ENCODE measurements at places on chromosomes 13 and 19. TPM values are rescaled to one million over a fixed set of nuclear protein-coding genes. Genes with fewer than 3 reads are reported as not detected.

PEG3 gene
- polyA plus RNA-seq, result not detected

PCID2 gene
- polyA plus RNA-seq, result 39.9 TPM

ZNF181 gene
- polyA plus RNA-seq, result 14.2 TPM

KASH5 gene
- 0.17 TPM for polyA plus RNA-seq

CACNA1A gene
- polyA plus RNA-seq, result 0.27 TPM

DNA sequence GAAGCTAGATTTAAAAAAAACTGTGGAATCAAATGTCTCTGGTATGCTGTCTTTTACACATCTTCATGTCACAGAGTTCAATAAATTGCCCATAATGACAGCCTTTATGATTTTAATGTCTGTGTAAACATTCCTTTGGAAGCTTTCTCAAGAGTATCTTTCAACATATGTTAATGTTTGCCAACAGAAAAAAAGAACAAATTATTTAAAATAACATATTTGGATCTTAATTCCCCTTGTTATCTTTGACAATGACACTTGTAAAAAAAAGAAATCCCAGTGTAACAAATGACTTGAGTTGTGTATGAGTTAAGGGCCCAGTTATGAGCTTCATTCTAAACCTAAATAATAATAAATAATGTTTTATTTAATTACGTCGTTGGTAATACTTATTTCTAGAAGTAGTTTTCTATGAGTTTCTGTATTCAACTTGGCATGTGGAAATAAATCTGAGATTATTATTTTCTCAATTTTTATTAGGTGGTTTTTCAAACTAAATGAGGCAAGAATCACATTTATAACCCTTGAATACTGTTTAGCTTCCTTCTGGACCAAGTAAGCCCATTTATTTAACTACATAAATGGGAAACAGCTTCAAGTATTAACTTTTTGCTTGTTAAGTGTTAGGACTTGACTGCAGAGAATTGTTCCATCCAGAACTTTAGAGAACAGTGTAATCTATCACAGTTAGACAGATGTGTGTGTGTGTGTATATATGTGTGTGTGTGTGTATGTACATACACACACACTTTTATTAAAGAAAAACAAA lies 182.1 kb downstream of the POSTN start:
- no peak for DNase-seq

- no peak for DNase-seq
Observed at GRCh38 chr13:71813187-71813586, 53.8 kb downstream of the DACH1 start.

DNA sequence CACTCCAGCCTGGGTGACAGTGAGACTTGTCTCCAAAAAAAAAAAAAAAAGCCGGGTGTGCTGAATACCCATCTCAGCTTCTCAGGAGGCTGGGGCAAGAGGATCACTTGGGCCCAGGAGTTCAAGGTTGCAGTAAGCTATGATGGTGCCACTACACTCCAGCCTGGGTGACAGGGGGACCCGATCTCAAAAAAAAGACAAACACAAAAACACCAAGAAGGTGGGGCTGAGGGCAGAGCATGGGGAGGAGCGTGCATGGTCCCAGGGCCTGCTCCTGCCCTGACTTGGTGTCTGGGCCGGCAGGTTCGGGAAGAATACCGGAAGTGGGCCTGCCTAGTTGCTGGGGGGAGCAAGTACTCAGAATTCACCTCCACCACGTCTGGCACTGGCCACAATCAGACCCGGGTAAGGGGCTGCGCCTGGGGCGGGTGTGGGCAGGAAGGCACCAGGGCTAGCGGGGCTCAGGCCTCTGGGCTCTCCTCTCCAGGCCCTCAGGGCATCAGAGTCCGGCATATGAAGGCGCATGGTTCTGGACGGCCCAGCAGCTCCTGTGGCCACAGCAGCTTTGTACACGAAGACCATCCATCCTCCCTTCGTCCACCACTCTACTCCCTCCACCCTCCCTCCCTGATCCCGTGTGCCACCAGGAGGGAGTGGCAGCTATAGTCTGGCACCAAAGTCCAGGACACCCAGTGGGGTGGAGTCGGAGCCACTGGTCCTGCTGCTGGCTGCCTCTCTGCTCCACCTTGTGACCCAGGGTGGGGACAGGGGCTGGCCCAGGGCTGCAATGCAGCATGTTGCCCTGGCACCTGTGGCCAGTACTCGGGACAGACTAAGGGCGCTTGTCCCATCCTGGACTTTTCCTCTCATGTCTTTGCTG lies 11.3 kb downstream of the DDX39A start:
- DNase-seq, result no peak

PLPPR3 gene
- 4.2 TPM for polyA plus RNA-seq

TMEM86B gene
- polyA plus RNA-seq, result 2.8 TPM

DNA sequence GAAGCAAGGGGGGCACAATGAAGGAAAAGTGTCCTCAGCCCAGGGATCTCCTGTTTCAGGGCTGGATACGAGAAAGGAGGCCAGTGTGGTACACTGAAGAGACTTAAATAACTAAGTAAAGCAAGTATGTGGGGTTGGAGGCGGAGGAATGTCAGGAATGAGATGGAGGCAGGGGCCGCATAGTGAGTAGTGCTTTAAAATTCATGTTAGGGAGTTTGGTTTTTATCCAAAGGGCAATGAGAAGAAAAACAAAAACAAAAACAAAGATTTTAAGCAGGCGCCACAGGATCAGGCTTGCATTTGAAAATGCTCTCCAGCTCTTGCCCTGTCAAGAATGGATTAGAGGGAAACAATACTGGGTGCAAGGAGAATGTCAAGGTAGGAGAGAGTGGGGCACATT lies 273.4 kb downstream of the DCLK1 start:
- DNase-seq, result no peak

FCAR gene
- polyA plus RNA-seq, result not detected

DNA sequence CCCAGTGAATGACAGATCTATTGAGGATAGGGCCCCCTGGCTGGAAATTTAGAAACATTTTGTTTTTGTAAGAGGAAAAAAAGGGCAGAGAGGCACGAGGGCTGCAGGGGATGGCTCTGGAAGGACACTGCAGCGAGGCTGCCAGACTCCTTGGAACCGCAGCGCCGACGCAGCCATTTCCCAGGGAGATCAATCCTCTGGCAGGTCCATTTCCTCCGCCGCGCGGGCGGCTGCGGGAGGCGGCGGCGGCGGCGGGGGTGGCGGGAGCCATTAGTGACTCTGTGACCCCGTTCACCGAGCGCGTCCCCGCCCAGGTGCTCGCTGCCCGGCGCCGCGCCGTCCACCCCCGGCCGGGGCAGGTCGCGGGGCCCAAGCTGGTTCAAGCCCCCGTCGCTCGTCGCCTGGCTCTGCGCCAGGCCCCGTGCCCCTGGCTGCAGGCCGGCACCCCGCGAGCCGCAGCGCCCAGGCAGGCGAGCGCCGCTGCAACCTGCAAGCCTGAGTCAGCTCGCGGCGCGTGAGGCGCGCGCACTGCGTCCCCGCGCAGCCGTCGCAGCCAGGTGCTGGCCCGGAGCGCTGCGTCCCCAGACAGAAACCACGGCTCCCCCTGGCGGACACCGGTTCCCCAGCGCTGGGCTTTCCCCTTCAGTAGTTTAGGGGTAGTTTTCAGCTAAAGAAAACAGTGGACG lies 192.6 kb downstream of the KATNAL1 start:
- peak; percentile 60 for DNase-seq

DNA sequence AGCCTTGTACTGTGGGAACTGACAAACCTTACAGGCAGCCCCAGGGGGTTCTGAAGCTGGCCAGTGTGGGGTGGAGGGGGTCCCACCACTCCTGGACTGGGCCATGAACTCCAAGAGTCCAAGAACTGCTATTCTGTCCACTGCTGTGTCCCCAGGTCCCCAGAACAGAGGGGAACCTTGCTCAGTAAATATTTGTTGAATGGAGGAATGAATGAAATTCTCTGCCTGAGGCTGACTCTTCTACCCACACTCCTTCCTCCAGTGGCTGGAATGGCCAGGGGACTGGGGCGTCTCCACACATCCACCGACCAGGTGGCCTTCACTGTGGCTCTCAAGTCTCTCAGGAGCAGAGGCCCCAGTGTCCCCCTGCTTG lies 11.6 kb downstream of the WIZ start:
- DNase-seq, result no peak

DNA sequence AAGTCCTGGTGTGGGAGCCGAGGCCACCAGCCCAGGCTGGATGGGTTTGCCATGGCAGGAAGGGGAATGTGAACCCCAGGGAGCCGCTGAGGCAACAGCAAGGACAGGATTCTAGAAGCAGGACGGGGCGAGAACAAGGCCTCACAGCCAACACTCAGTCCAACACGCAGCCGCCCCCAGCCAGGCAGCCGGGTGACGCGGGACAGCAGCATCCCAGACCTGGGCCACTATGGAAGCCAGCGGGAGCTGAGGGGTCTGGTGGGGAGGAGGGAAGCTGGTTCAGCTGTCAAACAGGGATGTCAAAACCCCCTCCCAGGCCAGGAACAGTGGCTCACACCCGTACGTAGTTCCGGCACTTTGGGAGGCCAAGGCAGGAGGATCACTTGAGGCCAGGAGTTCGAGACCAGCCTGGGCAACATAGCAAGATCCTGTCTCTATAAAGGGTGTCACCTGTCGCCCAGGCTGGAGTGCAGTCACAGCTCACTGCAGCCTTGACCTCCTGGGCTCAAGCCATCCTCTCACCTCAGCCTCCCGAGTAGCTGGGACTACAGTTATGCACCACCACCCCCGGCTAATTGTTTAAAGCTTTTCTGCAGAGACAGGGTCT lies 6.8 kb downstream of the MEX3D start:
- DNase-seq, result no peak

- DNase-seq, result no peak
Observed at GRCh38 chr13:95982144-95982543, 71.1 kb downstream of the UGGT2 start.

DNA sequence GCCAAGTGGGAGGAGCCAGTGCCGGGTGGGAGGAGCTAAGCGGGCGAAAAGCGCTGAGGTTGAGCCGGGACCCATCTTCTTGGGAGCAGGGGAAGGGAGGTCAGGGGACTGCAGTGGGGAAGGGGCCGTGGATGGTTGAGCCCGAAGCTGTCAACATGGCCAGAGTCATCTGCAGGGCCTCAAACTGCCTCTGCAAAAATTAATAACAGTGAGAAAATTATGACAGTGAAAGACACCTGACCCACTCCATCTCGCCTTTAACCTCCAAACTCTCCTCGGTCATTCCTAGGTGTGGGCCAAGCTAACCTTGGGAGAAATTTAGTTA lies 30.1 kb downstream of the ZNF557 start:
- no peak for DNase-seq

- DNase-seq, result peak; percentile 83
Observed at GRCh38 chr19:38514812-38515633, 81.5 kb downstream of the RYR1 start.

GNG8 gene
- not detected for polyA plus RNA-seq

DNA sequence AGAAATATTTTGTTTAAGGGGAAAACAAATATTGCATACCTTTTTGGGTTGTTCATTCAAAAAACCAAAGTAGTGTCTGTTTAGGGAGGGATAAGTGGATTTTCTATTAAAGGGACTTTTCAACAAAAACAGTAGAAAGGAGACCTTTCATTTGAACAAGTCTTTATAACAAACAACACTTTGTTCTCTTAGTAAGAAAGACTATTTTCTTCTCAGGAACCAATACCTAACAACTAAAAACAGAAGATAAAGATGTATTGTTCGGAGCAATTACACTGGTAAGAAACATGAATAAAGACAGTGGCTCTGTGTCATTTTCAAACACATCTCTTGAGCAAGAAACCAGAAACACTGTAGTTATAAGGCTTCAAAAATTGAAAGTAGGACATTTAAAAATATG lies 1610.1 kb upstream of the PCDH20 start:
- DNase-seq, result no peak

- no peak for DNase-seq
Observed at GRCh38 chr13:39571502-39572092, 31.4 kb downstream of the LHFPL6 start.

ZNF223 gene
- polyA plus RNA-seq, result 2.2 TPM

FBN3 gene
- not detected for polyA plus RNA-seq

PPM1N gene
- 10.5 TPM for polyA plus RNA-seq

- DNase-seq, result peak; percentile 81
Observed at GRCh38 chr19:18274781-18275356, 617 bp upstream of the IQCN start.

- DNase-seq, result no peak
Observed at GRCh38 chr19:16536130-16536529, 6.1 kb downstream of the CHERP start.

COMP gene
- polyA plus RNA-seq, result not detected

DNA sequence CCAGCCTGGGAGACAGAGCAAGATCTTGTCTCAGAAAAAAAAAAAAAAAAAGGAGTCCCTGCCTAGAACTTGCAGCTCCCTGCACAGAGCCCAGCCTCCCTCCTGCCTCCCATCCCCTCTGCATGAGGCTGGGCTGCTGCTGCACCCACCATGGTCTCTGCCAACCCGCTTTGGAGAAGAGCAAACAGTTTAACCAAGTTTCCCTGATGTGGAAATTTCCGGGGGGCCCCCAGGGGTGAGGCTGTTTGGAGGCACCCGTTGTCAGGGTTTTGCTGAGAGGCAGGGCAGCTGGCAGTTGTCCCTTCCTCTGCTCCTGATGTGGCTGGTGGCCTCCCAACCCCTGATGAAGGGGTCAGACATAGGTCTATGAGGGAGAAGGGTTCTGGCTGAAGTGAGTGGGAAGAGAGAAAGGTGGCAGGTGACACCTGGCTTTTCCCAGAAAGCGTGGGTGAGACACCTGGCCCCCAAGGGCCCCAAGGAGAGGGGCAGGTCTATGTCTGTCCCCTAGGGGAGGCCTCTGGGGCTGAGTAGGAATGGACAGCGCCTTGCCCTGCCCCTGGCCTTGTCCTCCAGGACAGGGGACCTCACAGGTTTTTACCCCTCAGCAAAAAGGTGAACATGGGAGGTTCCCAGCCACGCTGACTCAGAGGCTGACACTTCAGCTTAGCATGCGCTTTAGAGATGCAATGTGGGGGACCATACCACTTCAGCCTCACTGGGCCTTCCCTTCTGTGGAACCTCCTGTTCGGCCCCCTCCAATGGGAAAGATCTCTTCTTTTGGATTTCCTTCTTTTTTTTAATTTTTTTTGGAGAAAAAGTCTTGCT lies 5.5 kb downstream of the LRP3 start:
- DNase-seq, result no peak

DNA sequence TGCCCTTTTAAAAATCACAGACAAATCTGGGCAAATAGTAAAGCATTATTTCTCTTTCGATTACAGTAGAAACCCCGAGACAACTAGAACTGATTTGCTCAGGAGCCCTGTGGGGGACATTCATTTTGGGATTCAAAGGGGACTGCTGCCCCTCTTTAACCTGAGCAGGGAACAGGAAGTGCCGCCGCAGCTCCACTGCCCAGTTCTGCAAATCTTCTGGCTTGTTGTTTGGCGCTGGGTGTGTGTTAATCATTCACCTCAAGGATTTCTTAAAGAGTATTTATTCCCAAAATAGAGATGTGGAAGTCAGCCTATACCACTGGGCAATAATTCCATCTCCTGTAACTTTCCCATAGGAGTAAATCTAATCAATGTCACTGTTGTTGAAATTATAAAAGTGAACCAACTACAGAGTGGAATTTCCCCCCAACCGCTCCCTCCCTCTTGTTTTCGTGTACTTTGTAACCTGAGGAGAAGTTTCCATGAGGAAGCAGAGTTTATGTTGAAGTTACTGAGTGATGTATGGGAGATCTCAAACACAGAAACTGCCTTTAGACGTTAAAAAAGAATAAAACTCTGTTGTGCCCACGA lies 515.8 kb downstream of the KLF12 start:
- DNase-seq, result peak; percentile 18

VSTM1 gene
- polyA plus RNA-seq, result 0.53 TPM

- no peak for DNase-seq
Observed at GRCh38 chr19:45079911-45080370, 881 bp downstream of the GEMIN7 start.

GRCh38 chr19:33171222-33171795 lies 22.8 kb upstream of the LRP3 start:
- no peak for DNase-seq

GRCh38 chr13:28587174-28587540 lies 71.8 kb upstream of the POMP start:
- no peak for DNase-seq

ZNF682 gene
- not detected for polyA plus RNA-seq

INAFM1 gene
- polyA plus RNA-seq, result 5.7 TPM

WTIP gene
- polyA plus RNA-seq, result 18.8 TPM
